ENCODE measurements at places on chromosomes 7 and 10. TPM values are rescaled to one million over a fixed set of nuclear protein-coding genes. Genes with fewer than 3 reads are reported as not detected.

GHRHR gene
- not detected for total RNA-seq

CYTH3 gene
- 45.5 TPM for total RNA-seq

CLEC5A gene
- not detected for total RNA-seq

ELN gene
- total RNA-seq: 974 TPM

GRCh38 chr10:14579405-14579804 lies 195.3 kb downstream of the FAM107B start:
- DNase-seq: peak; percentile 13
- no peaks in the 10 kb centered on the region for H3K4me1 ChIP-seq
- H3K27me3 ChIP-seq: no peaks in the 10 kb centered on the region
- no peak overlapping the region for H3K4me3 ChIP-seq

- no peaks in the 10 kb centered on the region for H3K36me3 ChIP-seq
- peak overlapping the region; percentile 34 for H3K27ac ChIP-seq
- H3K4me3 ChIP-seq: no peak overlapping the region
- H3K27me3 ChIP-seq: no peaks in the 10 kb centered on the region
- peaks cover 34% of the 10 kb centered on the region for H3K4me1 ChIP-seq
Observed at GRCh38 chr7:94701555-94701973, 45.6 kb upstream of the SGCE start.

DNA sequence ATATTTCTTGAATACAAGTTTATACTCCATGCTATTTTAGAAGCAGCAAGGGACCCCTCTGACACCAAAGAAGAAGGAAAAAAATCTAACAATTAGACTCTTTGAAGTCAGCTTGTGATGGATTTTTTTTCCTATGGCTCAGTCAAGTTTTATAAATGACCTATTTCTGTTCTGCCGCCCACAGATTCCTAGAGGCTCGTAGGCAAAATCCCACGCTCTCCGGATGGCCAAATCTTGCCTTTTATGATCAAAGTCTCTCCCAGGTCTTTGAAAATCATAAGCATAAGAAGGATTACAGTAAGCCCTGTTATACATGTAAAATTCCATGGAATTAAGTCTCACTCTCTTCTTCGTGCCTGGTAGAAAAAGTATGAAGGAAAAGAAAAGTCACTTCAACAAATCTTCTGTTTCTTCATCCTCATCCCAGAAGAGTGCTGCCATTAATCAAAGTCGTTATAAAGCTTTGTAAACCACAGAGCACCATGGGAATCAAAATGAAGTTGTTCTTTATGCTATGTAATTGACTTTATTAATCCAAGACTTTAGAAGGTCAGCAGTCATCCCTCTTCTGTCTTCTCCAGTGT lies 33.1 kb downstream of the ASB13 start:
- H3K4me3 ChIP-seq: no peak overlapping the region
- DNase-seq: peak; percentile 21
- no peaks in the 10 kb centered on the region for H3K36me3 ChIP-seq
- H3K27me3 ChIP-seq: no peaks in the 10 kb centered on the region
- peaks cover 18% of the 10 kb centered on the region for H3K4me1 ChIP-seq
- H3K27ac ChIP-seq: no peak overlapping the region

GRCh38 chr10:19888061-19888660 lies 71.9 kb downstream of the PLXDC2 start:
- H3K27ac ChIP-seq: no peak overlapping the region
- DNase-seq: no peak
- H3K4me3 ChIP-seq: no peak overlapping the region
- no peaks in the 10 kb centered on the region for H3K4me1 ChIP-seq
- H3K36me3 ChIP-seq: no peaks in the 10 kb centered on the region

DNA sequence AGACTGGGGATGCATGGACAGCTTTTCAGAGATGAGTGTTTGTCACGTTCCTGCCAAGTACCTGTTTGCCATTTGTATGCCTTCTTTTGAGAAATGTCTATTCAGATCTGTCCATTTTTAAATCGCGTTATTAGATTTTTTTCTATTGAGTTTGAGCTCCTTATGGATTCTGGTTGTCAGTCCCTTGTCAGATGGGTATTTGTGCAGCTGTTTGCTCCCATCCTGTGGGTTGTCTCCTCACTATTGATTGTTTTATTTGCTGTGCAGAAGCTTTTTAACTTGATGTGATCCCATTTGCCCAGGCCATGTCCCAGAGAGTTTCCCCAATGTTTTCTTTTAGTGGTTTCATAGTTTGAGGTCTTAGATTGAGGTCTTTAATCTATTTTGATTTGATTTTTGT lies 5.5 kb upstream of the PRKAR1B start:
- H3K36me3 ChIP-seq: peaks cover 9% of the 10 kb centered on the region
- H3K27me3 ChIP-seq: no peaks in the 10 kb centered on the region
- DNase-seq: no peak
- no peak overlapping the region for H3K4me3 ChIP-seq

DNA sequence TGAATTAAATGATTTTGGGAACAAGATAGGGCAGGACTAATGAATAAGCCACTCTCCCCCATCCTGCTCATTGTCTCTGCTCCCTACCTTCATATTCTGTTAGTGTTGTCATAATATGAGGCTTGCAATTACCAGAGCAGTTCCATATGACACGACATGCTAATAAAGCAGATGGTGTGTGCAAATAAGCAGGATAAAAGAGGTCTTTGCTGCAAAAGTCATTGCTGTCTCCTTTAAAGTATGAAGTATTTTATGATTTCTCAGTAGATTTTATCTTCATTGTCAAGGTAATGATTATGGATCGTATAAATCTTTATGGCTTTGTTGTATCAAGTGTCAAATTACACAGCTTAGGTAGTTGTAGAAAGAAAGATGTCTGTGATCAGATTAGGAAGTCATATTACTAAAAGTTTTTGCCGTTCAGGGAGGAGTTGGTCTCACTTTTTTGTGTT lies 114.8 kb downstream of the SDK1 start:
- H3K27me3 ChIP-seq: no peaks in the 10 kb centered on the region
- no peaks in the 10 kb centered on the region for H3K4me1 ChIP-seq
- no peaks in the 10 kb centered on the region for H3K36me3 ChIP-seq
- DNase-seq: no peak
- H3K4me3 ChIP-seq: no peak overlapping the region

GRCh38 chr10:69379800-69380199 lies 36.9 kb downstream of the TACR2 start:
- H3K27ac ChIP-seq: no peak overlapping the region
- no peak overlapping the region for H3K4me3 ChIP-seq
- no peaks in the 10 kb centered on the region for H3K27me3 ChIP-seq
- DNase-seq: no peak
- peaks cover 31% of the 10 kb centered on the region for H3K4me1 ChIP-seq

DNA sequence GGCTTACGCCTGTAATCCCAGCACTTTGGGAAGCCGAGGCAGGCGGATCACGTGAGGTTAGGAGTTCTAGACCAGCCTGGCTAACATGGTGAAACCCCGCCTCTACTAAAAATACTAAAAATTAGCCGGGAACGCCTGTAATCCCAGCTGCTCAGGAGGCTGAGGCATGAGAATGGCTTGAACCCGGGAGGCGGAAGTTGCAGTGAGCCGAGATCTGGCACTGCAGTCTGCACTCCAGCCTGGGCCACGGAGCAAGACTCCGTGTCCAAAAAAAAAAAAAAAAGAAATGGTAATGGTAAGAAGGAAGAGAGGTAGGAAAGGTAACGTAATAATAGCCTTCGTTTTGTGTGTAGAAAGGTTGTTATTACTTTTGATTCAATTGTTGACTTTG lies 1.2 kb downstream of the HSPA14 start:
- peak; percentile 54 for DNase-seq
- peak overlapping the region; percentile 61 for H3K27ac ChIP-seq
- H3K36me3 ChIP-seq: peaks cover 43% of the 10 kb centered on the region
- peak overlapping the region; percentile 87 for H3K4me3 ChIP-seq
- H3K4me1 ChIP-seq: peaks cover 12% of the 10 kb centered on the region
- H3K27me3 ChIP-seq: no peaks in the 10 kb centered on the region

DNA sequence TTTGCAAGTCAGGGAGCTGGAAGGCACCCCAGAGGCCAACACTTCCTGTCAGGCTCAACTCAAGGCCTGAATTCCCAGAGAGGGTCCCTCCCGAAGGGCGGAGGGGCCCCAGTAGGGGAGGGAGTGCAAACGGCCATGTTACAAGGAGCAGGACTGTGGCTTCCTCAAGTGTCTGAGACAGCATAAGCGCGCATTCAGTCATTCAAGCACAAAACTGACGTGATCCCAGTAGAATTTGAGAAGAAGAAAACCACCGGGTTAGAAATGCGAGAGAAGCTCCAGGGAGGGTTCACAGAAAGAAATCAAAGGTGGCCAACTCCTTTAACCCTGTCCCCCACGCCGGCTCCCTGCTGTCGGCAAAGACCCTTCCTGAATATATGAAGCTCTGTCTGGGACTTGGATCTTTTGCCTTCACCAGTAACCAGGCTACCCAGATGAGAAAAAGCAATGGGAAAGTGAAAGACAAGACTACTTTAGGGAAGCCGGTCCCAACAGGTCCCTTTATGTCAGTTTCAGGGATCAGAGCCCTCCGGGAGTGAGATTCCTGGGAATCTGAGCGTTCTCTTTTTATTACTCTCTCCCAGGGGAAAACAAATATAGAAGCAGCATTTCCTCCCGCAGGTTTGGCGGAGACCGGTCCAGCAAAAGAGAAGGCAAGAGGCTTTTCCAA lies 1.3 kb downstream of the AFAP1L2 start:
- H3K27ac ChIP-seq: no peak overlapping the region
- DNase-seq: no peak
- H3K4me1 ChIP-seq: no peaks in the 10 kb centered on the region
- H3K36me3 ChIP-seq: no peaks in the 10 kb centered on the region
- peaks cover 80% of the 10 kb centered on the region for H3K27me3 ChIP-seq
- H3K4me3 ChIP-seq: no peak overlapping the region

GRCh38 chr10:3874990-3875841 lies 90.2 kb upstream of the KLF6 start:
- no peaks in the 10 kb centered on the region for H3K27me3 ChIP-seq
- peaks cover 20% of the 10 kb centered on the region for H3K4me1 ChIP-seq
- H3K36me3 ChIP-seq: no peaks in the 10 kb centered on the region
- H3K4me3 ChIP-seq: no peak overlapping the region
- H3K27ac ChIP-seq: no peak overlapping the region

DNA sequence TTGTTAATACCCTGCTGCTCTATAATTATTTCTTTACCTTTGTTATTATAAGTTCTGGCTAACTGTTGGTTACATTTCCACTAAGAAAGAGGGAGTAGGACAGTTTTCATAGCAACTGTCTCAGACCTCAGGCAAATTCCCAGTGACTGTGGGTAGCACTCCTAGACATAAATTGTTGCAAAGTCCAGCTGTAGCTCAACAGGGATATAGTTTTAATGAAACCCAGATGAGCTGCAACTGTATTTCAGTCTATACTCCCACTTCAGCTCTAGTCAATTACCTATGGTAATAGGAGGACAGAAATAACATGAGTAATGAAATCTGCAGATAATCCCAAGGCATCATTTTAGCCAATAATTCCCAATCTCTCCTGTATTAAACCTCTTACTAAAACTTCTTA lies 103.0 kb upstream of the SEMA3A start:
- H3K27ac ChIP-seq: no peak overlapping the region
- H3K4me1 ChIP-seq: no peaks in the 10 kb centered on the region
- no peak overlapping the region for H3K4me3 ChIP-seq
- H3K27me3 ChIP-seq: no peaks in the 10 kb centered on the region

DNA sequence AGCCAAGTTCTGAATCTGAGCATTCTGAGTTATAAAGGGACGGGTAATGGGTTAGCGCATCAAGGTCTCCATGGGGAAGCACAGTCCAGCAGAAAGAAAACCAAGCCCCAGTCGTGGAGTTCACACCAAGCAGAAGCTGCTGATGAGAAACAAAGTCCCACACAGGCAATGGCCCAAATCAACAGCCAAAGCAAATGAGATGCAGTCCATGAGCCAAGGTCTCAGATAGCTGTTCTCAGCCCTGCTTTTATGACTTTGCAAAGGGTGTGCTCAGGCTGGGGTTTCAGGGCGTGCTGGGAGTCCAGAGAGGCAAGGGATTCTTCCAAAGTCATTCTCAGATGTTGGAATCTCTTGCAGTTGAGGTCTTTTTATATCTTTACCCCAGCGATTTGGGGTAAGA lies 32.0 kb downstream of the THNSL1 start:
- H3K4me1 ChIP-seq: peaks cover 13% of the 10 kb centered on the region
- H3K27ac ChIP-seq: no peak overlapping the region
- H3K4me3 ChIP-seq: no peak overlapping the region
- H3K27me3 ChIP-seq: no peaks in the 10 kb centered on the region
